ENCODE measurements at places on chromosomes 3 and 15.

DNA sequence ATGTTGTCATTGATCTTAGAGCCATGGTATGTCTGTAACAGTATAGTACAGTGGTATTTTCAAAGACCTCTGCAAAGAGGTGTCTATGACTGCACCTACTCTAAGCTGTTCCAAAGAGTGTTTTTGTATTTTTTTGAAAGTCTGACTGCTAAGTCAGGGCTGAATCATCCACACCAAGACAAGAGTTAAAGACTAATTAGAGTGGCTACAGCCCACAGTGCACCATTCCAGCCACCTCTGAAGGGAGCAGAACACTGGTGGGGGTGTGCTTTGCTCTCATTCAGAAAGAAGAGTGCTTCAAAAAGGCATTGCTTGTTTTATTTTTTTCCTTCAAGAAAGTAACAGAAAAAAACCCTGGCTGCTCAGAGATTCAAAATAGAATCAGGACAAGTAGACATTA, 301.4 kb downstream of the GABRG3 start:
- no peak for DNase-seq

GRCh38 chr3:141830508-141830907, 45.9 kb upstream of the ATP1B3 start:
- DNase-seq: no peak

- DNase-seq: peak; percentile 69
Observed at GRCh38 chr3:19945969-19946831, 697 bp upstream of the RAB5A start.

GRCh38 chr3:81752604-81753003, 8.8 kb downstream of the GBE1 start:
- no peak for DNase-seq

- DNase-seq: no peak
Observed at GRCh38 chr3:46897829-46898320, 20.4 kb downstream of the PTH1R start.

DNA sequence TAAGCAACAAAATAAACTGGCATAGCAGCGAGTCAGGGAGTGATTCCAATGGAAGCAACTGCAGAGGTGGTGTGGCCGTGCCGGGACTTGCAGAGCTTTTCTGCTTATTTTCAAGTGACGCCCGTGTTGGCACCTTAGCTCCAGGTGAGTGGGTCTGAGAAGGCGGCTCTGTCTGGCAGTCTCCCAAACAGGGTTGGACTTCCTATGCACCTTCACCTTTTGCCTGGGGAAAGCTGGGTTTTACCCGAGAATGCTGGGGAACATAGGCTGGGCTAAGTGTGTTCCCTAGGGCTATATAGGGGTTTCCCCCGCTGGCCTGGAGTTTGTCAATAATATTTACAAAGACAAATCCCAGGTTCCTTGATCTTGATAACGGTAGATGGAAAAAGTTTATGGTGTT, 179.9 kb upstream of the TBL1XR1 start:
- no peak for DNase-seq

DNA sequence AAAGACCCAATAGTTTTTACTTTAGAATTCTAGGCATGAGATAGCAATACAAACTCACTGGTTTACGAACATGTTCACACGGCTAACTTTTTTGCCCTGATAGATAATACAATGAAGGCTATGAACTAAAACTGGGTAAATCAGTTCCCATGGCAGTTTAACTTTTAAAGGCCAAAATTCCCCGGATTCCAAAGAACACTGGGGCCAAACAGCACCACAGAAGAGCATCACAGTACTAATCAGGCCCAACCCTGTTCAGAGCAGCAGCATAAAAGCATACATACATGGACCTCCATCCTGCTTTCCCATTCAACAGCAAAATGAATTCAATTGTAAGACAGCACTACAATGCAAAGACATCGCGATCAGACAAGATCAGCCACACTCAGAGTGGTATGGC, 540.3 kb upstream of the CCDC54 start:
- DNase-seq: no peak

Data from NCI-H510A treated with DMSO at 0.1 percent for 48 hours (cell line).